ENCODE measurements at places on chromosomes 12 and 14. TPM values are rescaled to one million over a fixed set of nuclear protein-coding genes. Genes with fewer than 3 reads are reported as not detected.

The OR6C2 gene
- total RNA-seq, result not detected

- no peak for DNase-seq
Measured at GRCh38 chr12:70853326-70853725, 67.2 kb downstream of the PTPRR start.

DNA sequence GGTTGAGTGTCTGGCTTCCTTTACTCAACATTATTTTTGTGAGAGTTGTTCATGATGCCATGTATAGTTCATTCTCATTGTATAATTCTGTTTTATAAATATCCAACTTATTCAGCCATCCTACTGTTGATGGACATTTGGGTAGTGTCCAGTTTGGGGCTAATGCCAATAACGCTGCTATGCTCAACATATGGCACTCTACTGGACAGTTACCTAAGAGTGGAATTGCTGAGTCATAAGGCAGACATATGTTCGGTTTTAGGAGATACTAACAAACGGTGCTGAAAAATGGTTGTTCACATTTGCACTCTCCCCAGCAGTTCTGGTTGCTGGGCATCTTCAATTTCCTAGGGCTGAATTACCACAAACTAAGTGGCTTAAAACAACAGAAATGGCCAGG, 28.7 kb upstream of the P2RX4 start:
- no peak for DNase-seq

GRCh38 chr12:66627270-66627987, 51.4 kb downstream of the GRIP1 start:
- no peak for DNase-seq

GRCh38 chr14:90273532-90273931, 17.2 kb downstream of the PSMC1 start:
- DNase-seq, result no peak

Measured in thymus (tissue), 14 donors.